IMR-90 (cell line): ENCODE measurements at places on chromosomes 16 and 17. TPM values are rescaled to one million over a fixed set of nuclear protein-coding genes. Genes with fewer than 3 reads are reported as not detected.

- no peak for DNase-seq
These were observed 73.0 kb downstream of the BCAS3 start for GRCh38 chr17:60750640-60751039.

DNA sequence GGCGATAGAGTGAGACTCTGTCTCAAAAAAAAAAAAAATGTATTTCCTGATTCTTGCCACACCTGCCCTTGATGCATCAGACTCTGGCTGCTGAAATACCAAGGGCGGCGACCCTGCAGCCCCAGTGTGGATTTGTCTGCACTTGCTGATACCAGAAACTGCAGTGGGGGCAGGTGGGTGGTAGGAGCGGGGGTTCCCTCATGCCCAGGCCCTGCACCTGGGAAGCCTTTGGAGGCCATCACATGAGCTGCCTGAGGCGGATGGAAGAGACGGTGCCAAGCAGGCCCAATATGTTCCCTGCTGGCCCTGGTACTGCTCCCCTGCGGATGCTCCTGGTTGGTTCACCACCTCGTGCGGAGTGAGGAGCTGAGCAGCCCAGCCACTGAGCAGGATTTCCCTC, 50.6 kb downstream of the MARF1 start:
- DNase-seq, result no peak

DNA sequence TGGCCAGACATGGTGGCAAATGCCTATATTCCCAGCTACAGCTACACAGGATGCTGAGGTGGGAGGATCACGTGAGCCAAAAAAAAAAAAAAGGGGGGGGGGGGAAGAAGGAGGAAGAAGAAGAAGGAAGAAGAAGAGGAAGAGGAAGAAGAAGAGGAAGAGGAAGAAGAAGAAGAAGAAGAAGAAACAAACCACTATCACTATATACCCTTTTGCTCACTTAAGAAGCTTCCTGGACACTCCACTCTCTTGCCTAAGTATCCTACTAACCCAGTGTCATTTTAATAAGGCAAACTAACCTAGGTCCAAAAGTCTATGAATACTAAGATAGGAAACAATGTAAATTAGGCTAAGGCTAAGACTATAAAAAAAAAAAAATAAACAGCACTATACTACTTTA, 54.8 kb downstream of the GPATCH8 start:
- no peak for DNase-seq

DNA sequence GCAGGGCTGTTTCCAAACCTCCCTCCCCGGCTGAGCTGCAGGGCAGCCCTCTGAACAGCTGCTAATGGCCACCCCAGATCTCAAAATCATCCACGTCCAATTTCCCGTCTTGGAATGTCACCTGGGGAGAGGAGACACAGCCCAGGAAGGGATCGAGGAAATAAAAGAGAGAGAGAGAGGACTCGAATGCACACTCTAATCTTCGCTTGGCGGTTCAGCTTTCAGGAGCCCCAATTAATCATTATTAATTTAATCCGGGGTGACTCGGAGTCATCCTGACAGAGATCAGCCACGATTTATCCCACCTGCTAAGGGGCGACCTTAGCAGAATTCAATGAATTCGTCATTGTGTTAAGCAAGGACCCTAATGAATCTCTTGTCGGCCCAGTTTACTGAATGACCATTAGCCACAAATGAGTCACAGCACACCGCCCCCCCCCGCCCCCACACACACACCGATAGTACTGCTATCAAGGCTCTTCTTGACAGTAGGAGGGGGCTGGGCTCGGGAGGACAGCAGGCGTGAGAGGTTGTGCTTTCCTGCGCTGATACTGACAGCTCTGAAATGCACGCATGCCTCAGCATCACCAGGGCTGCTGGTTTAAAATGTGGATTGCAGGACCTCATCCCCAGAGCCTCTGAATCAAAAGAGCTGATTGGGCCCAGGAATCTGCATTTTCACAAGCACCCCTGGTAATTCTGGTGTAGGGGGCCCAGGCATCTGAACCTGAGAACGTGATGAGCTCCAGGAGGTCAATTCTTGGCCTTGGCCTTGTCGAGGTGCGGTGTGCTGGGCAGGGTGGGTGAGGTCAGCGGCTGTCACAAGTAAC, 190.0 kb upstream of the CIBAR2 start:
- peak; percentile 59 for DNase-seq

DNA sequence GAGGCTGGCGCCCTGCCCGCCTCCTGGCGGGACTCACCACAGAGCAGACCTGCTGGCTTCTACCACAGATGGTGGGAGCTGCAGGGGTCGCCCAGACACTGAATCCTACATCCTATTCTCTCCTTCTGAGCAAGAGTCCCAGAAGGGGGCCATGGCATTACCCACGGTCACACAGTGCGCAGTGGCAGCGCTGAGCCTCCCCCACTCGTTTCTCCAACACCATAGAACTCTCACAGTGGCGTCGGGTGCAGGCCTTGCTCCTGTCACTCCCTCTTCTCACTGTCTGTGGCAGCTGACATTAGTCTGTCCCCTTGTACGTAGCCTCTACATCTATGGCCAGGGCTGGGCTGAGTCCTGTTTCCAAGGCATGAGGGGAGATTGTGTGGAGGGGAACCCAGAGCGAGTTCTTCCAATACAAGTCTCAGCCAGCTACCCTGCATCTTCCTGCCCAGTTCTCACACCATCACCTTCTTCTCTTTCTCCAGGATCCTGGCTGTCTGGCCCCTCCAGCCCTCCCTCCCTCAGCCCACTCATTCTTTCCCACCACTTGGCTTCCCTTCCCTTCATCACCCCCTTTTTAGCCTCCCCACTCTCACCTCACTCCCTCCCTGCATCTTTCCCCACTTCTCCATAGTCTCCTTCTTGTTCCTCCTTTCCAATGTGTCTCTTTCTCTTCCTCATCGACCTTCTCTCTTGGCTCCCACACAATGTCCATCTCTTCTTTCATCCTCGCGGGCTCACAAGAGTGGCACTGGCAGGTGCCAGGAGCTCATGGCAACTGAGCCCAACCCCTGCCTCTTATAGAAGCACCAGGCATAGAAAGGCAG, 5.9 kb downstream of the UBTF start:
- no peak for DNase-seq

DNA sequence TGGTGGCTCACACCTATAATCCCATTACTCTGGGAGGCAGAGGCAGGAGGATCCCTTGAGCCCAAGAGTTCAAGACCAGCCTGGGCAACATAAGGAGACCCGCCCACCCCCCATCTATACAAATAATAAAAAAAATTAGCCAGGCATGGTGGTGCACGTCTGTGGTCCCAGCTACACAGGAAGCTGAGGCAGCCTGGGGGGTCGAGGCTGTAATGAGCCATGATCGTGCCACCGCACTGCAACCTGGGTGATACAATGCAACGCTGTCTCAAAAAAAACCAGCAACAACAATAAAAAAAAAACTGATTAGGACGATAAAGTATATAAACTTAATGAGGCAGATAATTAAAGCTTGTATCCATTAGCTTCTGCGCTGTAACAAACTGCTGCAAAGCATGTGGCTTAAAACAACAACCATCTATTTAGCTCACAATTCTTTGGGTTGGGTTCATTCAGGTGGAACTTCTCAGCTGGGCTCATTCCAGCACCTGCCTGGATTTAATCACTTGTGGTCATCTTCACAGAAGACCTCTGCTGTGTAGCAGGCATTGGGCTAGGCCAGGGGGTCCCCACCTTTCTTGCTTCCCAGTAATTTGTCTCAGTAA, 45.8 kb downstream of the LCMT1 start:
- no peak for DNase-seq

DNA sequence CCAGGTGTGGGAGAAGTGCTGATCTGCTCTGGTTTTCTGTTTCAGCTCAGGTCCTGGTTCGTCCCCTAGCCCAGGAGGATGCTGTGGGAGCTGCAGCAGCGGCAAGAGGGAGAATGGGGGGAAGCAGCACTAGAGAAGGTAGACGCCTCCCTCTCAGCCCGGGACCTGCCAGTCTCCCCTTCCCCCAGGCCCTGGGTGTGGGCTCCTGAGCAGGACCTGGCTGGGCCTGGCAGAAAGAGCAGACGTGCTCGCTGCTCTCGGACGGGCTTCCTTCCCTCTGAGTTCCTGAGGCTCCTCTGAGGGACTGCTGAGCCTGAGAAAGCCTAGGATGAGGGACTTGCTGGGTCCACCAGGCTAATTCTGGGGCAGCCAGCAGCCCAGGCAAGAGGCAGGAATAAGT, 3.1 kb downstream of the PRCD start:
- DNase-seq, result no peak

DNA sequence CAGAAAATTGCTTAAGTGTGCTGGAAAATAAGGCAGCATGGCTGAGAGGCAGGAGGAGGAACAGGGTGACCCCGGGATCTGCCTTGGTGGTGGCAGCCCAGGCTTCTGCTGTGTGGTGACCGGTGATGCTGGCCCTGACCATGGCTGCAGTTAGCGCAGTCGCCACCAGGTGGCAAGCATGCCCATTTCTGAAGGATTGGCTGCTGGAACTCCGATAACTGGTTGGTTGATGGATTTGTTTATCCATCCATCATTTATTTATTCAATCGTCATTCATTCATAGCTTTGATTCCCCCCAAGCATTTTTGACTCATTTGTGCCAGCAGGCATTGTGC, 29.1 kb upstream of the ITGA3 start:
- DNase-seq, result peak; percentile 75

DNA sequence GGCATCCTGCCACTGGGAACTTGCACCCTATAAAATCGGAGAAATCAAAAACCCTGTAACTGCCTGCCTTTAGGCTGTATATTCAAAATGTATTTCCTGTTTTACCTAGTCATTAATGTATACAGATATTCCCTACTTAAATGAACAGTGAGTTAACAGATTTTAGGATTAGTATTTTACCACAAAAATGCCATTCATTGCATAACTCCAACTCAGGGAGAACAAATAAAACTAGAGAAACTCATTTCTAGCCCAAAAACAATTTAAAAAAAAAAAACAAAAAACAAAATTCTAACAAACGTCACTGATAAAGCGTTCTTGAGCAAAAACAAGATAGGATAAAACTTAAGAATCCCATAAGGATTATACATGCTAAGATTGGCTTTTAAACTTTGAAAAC, 3.7 kb upstream of the DHX33 start:
- DNase-seq, result no peak

GRCh38 chr17:9036336-9036735, 15.0 kb downstream of the NTN1 start:
- DNase-seq, result no peak

GRCh38 chr17:79979816-79980215, 55.9 kb downstream of the TBC1D16 start:
- DNase-seq, result no peak

- no peak for DNase-seq
These were observed 1418.3 kb downstream of the CDH11 start for GRCh38 chr16:63703612-63704011.

DNA sequence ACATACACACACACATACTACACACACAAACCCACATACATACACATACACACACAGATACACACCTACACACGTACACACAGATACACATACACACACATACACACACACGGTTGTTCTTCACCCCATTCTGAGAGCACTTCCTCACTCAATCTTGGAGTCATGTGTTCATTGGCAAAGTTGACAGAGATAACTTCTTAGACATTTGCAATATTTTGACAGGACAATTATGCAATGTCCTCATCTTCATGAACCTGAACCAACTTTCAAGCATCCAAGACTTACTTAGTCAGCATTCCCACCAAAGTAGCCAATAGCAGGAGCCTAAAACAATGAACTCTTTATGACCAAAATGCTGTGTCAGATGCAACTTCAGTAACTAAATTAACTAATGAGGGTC, 77.1 kb upstream of the DNAH17 start:
- no peak for DNase-seq

DNA sequence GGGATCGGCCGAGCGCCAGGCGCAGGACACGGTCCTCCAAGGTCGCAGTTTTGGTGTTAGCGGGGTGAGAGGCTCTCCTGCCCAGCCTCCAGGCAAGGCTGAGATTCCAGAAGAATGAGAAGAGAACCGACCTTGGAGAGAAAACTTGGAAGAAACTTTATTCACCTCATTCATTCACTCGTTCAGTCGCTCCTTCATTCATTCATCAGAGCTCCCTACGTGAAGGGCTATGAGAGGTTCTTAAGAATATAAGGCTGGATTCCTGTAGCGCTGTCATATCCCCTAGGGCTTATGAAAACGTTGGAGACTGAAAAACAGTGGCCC, 991 bp upstream of the MYH10 start:
- peak; percentile 20 for DNase-seq

- no peak for DNase-seq
These were observed 37.8 kb downstream of the TNRC6C start for GRCh38 chr17:77996256-77996655.

HIGD1B gene
- not detected in 2 replicates for total RNA-seq

TBC1D28 gene
- total RNA-seq, result not detected in 2 replicates

NECAB2 gene
- under 0.01 TPM in 1 of 2 replicates, not detected in the other for total RNA-seq

VTN gene
- under 0.01 and 0.18 TPM in 2 replicates for total RNA-seq

INCA1 gene
- total RNA-seq, result under 0.01 and 0.18 TPM in 2 replicates

PRSS8 gene
- not detected in 2 replicates for total RNA-seq

SYNGR3 gene
- 1.8 and 1.9 TPM in 2 replicates for total RNA-seq
